ENCODE measurements at places on chromosomes 2 and 18. TPM values are rescaled to one million over a fixed set of nuclear protein-coding genes. Genes with fewer than 3 reads are reported as not detected.

The SLC40A1 gene
- 2.3 TPM for polyA plus RNA-seq

The CHCHD5 gene
- polyA plus RNA-seq, result 39.7 TPM

The EIF2B4 gene
- 35.0 TPM for polyA plus RNA-seq

The LYG2 gene
- polyA plus RNA-seq, result not detected
